ENCODE measurements at places on chromosomes 1 and 21.

DNA sequence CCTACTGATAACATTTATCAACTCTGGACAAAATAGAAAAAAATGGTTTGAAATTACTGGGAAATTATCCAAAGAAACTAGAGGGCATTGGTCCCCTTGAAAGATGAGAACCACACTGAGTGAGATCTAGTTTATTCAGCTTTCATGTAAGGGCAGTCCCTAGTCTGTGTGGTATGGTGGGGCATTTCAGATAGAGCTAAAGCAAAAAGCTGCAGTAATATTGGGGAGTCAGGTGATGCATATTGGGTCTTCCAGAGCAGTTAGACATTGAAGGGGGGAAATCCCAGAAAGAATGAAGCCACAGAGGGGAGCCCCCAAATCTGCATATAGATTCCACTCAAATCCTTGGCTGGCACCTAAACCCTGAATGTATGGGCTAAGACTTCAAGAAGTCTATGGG, 347.7 kb upstream of the POU3F1 start:
- no peak for DNase-seq

GRCh38 chr1:223410036-223410435, 16.8 kb downstream of the CCDC185 start:
- no peak for DNase-seq

DNA sequence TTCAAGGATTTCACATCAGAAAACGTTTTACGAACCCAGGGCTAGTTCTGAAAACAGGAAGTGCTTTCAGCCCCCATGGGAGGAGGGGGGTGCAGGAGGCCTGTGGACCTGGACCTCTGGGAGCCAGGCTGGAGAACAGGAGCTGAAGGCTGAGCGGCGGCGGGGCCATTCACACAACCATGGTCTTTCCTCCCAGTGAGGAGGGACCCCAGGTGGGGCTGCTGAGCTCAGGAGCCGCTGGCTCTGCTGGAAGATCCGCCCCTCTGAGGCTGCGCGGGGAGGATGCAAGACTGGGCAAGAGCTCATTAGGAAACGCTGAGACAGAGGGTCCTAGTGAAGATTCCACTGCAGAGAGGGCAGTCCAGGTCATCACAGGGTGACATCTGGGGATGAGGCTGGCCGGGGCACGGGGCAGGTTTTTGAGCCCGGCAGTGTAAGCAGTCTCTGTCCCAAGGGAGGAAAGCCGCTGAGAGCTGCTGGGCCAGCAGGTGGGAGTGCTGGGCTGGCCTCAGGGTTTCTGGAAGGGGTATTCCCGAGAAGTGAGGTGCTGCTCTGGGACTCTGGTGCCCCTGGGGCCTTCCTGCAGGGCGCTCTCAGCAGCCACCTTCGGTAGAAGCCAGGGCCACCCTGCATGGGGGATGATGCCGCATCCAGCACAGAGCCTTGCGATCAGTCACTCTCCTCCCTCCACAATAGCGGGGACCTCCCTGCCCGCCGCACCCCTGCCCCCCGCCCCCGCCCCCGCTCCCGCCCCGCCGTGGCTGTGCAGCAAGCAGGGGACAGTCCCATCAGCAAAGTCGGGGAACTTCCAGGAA, 7.5 kb downstream of the MX2 start:
- peak; percentile 7 for DNase-seq

DNA sequence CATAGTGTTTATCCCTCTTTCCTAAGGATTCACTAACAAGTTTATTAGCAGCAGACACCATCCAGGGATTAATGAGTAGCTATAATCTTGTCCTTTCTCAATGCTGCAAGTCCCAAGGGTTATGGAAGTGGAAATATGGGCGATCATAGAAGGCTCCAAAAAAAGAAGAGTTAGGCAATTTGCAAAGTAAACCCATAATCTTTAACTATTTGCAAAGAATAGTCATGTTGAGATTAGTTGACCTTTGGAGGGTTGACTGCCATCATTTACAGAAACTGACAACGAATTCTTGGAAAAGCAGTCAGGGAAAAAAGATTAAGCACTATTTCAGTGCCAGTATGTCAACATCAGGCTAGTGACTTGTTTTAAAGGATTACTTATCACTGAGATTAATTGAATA, 169.9 kb downstream of the KCNT2 start:
- no peak for DNase-seq

DNA sequence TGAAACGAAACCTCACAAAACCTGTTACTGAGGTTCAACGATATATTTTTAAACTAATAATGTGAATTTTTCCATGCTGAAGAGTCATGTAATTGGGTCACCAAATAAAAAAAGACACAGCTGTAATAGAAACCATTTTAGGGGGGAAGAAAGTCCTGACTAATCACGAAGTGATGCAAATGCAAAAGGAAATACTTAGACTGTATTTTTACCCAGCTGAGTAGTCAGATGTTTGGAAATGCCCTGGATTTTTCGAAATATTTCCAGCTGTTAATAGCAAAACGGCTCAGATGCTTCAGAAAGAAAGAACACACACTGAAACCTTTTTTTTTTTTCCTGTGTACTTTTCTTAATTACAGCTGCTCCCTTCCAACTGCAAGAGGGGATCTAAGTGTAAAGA, 210.3 kb downstream of the SETD4 start:
- peak; percentile 71 for DNase-seq

- DNase-seq: no peak
Measured at GRCh38 chr1:160001440-160001839, 30.4 kb downstream of the PIGM start.

DNA sequence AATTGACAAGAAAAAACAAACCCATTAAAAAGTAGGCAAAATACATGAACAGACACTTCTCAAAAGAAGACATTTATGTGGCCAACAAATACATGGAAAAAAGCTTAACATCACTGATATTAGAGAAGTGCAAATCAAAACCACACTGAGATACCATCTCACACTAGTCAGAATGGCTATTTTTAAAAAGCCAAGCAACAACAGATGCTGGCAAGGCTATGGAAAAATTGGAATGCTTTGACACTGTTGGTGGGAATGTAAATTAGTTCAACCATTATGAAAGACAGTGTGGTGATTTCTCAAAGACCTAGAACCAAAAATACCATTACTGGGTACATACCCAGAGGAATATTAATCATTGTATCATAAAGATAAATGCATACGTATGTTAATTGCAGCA, 641.1 kb upstream of the B3GALT2 start:
- DNase-seq: no peak

DNA sequence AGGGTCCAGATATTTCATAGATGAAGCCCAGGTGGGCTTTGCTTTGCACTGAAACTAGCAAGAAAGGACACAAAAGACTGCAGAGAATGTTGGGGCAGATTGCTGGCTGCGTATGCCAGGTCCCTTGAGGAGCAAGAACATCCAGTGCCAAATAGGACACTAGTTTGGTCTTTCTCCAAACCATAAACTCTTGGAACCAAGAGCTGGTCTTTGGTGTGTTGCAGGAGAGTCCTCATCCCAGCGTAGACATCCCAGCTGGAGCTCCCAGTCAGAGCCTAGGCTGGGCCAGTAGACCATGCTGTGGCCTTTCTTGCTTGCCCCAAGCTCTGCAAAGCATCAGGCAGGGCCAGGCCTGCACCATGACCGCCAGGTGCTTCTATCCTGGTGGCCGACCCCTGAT, 87.5 kb downstream of the ATP5PO start:
- no peak for DNase-seq

DNA sequence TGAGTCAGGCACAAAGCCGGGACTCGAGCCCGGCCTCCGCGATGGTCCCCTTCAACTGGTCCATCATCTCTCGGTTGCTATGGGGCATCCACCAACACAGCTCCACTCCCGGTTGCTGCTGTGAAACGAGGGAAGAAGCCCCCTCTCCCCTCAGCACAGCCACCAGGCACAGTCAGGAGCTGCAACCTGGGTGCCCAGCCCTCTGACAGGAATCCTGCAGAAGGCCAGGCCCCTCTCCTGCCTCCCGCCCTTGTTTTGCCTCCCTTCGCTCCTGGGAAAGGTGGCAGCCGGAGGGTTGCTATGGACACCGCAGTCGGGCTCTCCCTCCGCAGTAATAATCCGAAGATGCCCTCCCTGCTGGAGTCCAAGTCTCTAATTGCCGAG, 8.9 kb upstream of the KCNN3 start:
- no peak for DNase-seq

- no peak for DNase-seq
Measured at GRCh38 chr1:171913385-171913784, 72.1 kb downstream of the DNM3 start.

DNA sequence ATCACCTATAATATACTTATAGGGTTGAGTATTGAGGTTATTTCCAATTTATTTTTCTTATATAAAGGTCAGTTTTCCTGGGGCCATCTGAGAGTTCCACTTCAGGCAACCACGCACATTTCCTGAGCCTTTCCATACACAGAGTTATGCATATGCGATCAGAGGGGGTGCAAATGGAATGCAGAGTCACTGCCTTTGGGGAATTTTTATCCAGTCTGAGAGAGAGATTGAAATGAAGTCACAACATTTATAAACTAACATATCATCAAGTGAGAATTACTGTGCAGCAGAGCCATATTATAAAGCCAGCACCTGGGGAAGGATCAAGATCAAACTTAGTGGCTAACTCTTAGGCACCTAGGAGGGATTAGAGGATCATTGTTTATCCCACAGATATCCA, 299.9 kb upstream of the PLXNA2 start:
- DNase-seq: no peak

DNA sequence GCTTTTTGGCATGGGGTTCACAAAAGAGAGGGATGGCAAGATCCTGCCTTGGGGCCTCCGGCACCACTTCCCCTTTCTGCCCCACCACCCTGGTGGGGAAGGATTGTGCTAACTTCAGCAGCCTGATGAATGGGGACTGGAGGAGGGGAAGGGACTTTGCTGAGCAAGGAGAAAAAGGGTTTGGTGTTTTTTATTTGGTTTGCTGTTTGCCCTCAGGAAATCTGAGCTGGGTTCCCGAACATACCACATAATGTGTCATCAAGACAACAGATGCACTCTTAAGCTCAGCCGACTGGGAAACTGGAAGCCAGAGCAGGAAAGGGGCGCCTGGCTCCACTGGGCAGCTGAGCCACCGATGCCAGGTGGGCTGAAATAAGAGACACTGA, 19.8 kb downstream of the OLFML2B start:
- peak; percentile 84 for DNase-seq

DNA sequence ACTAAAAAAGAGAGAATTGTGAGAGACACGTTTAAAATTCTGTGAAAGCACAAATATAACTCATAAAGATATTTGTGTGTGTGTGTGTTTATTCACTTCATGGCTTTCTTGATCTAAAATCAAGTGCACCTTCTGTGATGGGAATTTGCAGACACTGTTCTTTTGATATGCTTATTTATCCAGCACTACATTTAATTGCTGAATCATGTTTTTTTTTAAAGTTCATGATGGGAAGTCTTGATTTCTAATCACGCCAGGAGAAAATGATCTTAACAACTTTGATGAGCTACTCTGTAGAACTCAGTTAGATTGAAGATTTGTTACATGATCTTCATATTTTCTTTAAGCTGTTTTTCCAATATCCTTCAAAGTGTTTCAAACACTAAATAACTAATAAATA, 35.0 kb downstream of the KCNT2 start:
- DNase-seq: no peak

DNA sequence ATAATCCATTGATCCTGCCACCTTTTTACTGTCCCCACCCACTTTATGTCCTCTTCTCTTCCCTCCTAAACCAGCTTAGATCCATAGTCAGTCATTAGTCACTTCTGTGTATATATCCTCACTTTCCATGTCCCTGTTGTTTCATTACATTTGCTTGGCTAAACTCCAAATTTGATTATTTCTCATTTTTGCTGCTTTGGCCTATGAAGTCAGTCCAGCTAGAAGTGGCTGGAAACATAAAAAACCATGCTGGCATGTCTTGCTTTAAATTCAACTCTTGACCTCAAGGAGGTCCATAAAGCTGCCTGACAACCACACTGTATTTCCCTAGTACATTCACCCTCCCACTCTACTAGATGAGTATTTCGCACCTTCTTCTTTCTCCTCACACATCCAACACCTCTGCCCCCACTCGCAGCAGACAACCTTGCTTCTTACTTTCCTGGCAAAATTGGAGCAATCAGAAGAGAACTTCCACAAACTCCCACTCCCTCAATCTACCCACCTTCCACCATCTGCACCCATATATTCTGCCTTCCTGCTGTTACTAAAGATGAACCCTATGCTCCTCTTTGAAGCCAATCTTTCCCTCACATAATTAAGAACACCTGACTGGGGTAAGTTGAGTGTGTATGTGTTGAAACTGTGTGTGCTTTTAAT, 72.1 kb downstream of the ZNF648 start:
- no peak for DNase-seq

- DNase-seq: no peak
Measured at GRCh38 chr1:68347415-68347814, 102.3 kb downstream of the RPE65 start.

DNA sequence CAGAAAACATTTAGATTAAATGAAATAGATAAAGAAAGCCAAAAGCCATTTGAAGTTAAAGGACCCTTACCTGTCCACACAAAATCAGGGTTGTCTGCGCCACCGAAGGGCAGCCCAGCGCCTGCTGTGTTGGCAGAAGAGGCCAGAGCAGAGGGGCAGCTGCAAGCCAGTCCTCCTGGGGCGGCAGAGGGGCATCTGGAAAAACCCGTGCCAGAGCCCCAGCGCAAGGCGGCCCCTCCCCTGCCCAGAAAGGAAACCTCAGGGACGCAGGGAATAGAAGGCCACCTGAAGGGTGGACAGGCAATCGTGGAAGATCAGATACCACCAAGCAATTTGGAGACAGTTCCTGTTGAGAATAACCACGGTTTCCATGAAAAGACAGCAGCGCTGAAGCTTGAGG, 10.7 kb downstream of the NDUFV3 start:
- DNase-seq: no peak

- no peak for DNase-seq
Measured at GRCh38 chr1:47883963-47884362, 113.2 kb downstream of the TRABD2B start.

DNA sequence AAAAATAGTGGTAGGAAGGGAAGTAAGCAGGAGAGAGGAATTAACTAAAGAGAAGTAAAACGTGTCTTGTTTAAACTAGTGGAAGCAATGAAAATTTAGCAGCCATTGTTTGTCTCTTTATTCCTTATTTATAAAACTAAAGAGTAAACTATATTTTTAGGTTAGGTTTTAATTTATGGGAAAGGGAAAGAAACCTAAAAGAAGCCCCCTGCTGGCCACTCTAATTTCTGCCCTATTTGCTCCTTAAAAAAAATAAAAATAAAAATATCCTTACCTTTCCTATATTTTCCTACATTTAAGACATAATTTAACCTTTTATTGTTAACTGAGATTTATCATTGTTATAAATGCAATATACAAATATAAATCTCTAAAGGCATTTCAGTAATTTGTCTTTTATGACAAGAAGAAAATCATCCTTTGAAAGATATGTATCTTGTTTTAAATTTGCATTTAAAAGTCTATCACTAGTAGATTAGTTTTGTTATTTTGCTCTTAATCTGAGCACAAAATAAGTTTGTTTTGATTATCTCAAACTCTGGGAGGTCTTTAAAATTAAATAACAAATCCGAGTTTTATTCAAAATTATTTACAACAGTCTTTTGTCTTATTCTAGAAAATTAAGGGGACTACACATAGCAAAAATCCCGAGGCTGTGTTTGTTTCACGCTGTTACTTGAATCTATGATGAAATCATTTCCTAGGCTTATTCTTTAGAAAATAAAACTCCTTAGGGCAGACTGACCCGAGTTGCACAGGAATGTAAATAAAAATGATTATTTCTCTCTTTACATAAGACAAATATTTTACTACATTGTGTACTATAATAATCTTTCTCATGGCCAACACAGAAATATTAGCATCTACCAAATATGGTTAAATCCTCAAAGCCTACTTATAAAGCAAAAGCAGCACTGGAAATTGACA, 201.7 kb downstream of the NRIP1 start:
- peak; percentile 56 for DNase-seq

- DNase-seq: no peak
Measured at GRCh38 chr1:169585181-169585580, 1.1 kb downstream of the F5 start.
